ENCODE measurements at places on chromosomes 6 and 20.

- DNase-seq, result no peak
Measured at GRCh38 chr20:13855613-13856012, 70.8 kb downstream of the NDUFAF5 start.

DNA sequence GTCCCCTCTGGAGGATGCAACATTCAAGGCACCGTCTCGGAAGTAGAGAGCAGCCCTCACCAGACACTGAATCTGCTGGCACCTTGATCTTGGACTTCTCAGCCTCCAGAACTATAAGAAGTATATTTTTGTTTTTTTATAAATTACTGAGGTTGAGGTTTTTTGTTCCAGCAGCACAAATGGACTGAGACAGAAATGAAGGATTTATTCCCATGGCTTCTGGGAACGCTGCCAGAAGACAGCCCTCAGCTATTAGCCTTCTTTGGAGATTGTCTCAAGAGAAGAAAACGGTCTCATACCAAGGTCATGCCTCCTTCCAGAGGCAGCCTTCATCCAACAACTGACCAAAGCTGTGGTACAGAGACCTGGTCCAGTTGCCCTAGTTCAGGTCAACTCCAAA, 85.4 kb downstream of the CHMP4B start:
- no peak for DNase-seq

DNA sequence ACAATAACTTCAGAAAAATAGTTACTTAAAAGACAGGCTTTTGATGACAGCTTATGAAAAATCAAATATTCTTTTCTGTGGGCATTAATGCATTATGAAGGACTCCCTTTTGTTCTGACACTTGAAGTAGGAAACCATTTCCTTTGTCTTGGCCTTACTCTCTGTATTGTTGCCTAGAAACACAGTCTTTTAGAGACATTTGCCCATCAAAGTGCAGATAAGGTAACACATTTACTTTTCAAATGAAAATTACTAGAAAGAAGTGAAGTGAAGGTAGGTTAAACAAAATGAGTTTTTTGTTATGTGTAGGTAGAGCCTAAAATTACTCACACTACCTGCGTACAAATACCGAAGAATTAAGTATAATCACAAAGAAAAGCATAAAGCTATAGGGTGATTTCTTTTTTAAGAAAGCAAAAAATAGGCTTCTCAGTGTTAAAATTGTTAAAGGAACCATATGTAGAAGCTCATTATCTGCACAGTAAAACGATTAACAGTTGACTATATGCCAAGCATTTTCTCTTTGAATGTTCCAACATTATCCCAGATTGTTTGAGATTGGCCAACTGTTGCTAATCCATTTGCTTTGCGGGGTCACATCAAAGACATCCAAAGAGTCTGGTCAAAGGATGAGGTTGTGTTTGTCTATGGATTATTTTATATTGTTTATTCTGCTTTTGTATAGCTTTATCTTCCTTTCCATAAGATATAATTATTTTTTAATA, 542.0 kb upstream of the RNF217 start:
- DNase-seq, result no peak

DNA sequence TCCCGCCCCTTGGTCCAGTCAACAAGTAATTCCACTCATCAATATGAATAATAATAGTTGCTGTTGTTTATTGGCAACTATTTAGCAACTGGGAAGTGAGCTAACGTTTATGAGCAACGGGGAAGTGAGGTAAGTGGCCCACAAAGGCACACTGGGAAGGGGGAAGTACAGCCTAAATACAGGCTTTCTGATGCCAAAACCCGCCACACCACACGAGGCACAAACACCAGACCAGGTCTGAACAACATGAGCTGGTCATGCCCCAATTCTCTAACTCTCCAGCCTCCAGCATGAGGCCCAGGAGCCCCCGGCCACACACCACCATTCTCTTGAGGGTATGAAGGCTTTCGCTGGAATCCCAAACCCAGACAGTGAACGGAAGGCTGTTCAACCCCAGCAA, 50.8 kb downstream of the PREX1 start:
- DNase-seq, result no peak

DNA sequence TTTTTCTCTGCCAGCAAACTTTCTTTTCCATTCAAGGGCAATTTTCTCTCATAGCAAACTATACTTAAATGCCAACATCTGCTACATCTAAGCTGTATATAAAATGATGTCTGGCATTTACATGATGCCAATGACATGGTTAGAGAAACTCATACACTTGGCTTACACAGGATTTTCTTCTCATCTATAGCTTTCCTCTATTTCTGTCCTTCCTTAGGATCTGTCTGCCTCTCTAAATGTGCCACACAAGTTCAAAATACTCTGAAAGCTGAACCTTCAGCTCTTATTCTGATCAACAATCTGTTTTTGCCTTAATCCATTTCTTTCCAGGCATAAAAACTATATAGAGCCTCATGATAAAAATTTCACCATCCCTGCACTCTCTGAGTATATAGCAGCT, 290.9 kb upstream of the RNF217 start:
- no peak for DNase-seq

- peak; percentile 19 for DNase-seq
Measured at GRCh38 chr6:75643173-75643572, 41.5 kb downstream of the SENP6 start.

DNA sequence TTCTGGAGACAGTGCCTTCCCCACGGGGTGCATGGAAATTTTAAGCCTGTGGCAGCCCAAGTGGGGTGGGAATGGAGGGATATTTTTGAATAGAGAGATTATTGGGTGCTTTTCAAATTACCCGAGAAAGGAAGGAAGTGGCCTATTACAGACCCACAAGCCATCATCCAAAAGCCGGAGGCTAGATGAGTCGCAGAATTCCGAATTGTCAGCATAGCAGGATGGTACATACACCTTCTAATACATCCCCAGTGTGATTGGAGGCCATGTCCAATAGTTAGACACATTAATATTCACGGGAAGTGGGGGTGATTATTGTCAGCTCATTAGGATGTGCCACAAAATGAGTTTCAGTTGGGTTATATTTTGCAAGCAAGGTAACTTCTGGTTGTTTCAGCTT, 133.0 kb downstream of the FIG4 start:
- DNase-seq, result no peak

DNA sequence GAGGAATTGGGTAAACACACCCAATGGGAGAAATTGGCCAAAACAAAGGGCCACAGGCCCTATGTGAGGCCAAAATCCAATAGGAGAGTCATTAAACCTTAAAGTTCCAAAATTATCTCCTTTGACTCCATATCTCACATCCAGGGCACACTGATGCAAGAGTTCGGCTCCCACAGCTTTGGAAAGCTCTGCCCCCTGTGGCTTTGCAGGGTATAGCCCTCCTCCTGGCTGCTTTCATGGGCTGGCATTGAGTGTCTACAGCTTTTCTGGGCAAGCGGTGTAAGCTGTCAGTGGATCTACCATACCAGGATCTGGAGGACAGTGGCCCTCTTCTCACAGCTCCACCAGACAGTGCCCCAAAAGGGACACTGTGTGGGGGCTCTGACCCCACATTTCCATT, 160.5 kb downstream of the ADGRG6 start:
- no peak for DNase-seq
